MG63 (cell line): ENCODE measurements at places on chromosomes 1 and 21. TPM values are rescaled to one million over a fixed set of nuclear protein-coding genes. Genes with fewer than 3 reads are reported as not detected.

ARPC5 gene
- total RNA-seq = 232 and 372 TPM in 2 replicates

TTC39A gene
- total RNA-seq = 0.82 TPM in 1 of 2 replicates, not detected in the other

CHODL gene
- total RNA-seq = 7.6 and 8.3 TPM in 2 replicates

GRCh38 chr1:12344596-12345349 lies 114.9 kb downstream of the VPS13D start:
- no peak for DNase-seq

GRCh38 chr1:51897699-51898031 lies 19.1 kb upstream of the NRDC start:
- DNase-seq = peak; percentile 41

- no peak for DNase-seq
Observed at GRCh38 chr1:104921525-104921924, 1171.8 kb downstream of the AMY1C start.

GRCh38 chr1:204528241-204528640 lies 12.0 kb downstream of the MDM4 start:
- no peak for DNase-seq

- no peak for DNase-seq
Observed at GRCh38 chr1:24748191-24749121, 3.2 kb downstream of the CLIC4 start.

GRCh38 chr1:220828950-220829586 lies 42.4 kb downstream of the MTARC1 start:
- DNase-seq = peak; percentile 54

- no peak for DNase-seq
Observed at GRCh38 chr1:69728206-69728605, 160.5 kb downstream of the LRRC7 start.

DNA sequence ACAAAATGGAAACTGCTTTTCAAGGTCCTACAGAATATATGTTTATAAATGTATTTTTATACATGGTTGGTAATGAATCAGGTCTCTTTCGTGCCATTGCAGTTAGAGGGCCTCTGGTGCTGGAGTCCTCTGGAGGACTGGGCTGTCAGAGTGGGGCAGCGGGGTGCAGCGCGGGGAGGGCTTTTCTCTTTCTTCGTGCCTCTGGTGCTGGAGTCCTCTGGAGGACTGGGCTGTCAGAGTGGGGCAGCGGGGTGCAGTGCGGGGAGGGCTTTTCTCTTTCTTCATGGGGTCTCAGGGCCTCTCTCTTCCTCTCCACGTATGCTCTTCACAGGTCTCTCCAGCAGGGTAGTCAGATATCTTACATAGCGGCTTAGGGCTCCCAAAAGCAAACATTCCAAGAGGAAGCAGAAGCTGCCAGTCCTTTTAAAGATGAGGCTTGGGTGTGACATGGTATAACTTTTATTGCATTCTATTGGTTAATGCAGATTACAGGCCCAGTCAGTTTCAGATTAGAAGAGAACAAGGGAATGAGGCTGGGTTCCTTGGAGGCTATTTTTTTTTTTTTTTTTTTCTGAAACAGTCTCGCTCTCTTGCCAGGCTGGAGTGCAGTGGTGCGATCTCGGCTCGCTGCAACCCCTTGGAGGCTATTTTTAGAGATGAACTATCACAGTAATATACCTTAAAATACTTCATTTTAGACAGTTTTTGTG lies 13.1 kb downstream of the SDCCAG8 start:
- no peak for DNase-seq

DNA sequence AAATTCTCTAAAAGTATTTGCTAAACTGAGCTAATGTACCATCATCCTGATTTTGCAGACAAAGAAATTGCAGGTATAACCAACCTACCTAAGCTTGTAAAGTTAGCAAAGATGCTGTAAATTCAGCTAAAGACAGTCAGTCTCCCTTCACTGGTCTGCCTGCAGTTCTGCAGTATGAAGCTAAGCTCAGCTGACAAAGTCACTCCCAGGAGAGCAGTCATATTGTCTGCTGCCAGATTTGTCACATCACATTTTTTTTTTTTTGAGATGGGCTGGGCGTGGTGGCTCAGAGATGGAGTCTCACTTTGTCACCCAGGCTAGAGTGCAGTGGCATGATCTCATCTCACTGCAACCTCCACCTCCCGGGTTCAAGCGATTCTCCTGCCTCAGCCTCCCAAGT lies 8.9 kb upstream of the CMPK1 start:
- no peak for DNase-seq

DNA sequence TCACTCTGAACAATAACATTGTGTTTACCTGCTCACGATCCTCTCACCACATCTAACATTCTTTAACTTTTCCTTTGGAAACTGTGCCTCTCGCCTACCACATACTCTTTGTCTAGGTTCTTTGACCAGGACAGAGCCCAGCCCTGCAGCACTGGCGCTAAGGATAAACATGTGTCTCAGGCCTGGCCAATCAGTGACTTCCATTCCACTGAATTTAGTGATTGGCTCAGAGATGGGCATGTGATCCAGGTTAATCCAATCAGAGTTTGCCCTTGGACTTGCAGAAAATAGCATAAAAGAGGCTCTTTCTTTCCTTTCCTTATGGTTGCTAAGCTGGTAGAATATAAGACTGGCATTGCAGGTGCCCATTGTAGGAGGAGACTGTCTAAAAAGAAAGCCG lies 605.7 kb downstream of the MATN1 start:
- no peak for DNase-seq

DNA sequence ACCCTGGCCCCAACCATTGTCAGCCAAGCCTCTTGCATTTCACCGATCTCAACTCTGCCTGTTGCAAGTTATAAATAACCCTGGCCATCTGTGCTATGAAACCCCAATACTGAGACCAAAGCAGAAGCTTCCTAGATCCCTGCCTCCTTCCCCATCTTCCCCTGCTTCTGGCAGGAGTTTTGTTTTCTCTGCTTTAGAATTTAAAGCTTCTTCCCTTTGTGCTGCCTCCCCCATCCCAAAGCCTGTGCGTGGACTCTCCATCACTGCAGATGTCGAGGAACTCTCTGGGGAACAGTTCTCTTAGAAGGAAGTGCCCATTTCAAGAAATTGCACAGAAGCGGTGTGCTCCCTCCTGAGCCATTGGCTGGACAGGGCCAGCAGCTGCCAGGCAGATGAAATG lies 17.4 kb upstream of the MYOG start:
- DNase-seq = no peak

- DNase-seq = peak; percentile 60
Observed at GRCh38 chr21:41112740-41113692, 54.9 kb upstream of the BACE2 start.
